ENCODE measurements at places on chromosomes 13 and 19. TPM values are rescaled to one million over a fixed set of nuclear protein-coding genes. Genes with fewer than 3 reads are reported as not detected.

The KANK3 gene
- 0.26 TPM for total RNA-seq

The NLRP7 gene
- total RNA-seq, result not detected

The MTUS2 gene
- not detected for total RNA-seq

The ZFP14 gene
- total RNA-seq, result 6.4 TPM

The FOSB gene
- total RNA-seq, result 9.5 TPM

The DLL3 gene
- total RNA-seq, result under 0.01 TPM

The SLITRK1 gene
- not detected for total RNA-seq

The C3 gene
- total RNA-seq, result 1.2 TPM

The ERICH4 gene
- not detected for total RNA-seq

The PEAK3 gene
- not detected for total RNA-seq

The CPAMD8 gene
- 0.51 TPM for total RNA-seq

The LRCH1 gene
- total RNA-seq, result 8.7 TPM

The C19orf33 gene
- total RNA-seq, result not detected

The ZNF296 gene
- total RNA-seq, result not detected

The ATP8A2 gene
- total RNA-seq, result 0.26 TPM

The TRPM4 gene
- total RNA-seq, result 6.9 TPM

The PSG11 gene
- not detected for total RNA-seq

The ALOX5AP gene
- total RNA-seq, result not detected

The OR10H1 gene
- not detected for total RNA-seq

All from fibroblast of lung (primary cell).